ENCODE measurements at places on chromosomes 5 and 9.

DNA sequence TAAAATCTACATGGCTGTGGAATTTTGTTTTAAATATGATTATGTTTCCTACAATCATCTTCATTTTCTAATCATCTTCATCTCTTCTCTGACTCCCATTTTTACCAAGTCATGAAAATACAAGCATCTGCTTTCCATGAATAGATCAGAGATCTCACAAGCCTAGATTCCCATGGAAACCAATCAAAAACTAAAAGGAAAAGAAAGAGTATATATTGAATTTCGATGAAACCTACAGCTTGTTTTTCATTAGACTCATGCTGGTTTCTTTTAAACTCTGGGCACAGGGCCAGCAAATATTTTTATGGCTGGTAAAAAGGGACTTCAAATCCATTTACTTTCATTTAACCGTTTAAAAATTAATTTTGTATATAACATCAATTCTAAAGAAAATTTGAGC lies 51.2 kb downstream of the INVS start:
- DNase-seq, result no peak

DNA sequence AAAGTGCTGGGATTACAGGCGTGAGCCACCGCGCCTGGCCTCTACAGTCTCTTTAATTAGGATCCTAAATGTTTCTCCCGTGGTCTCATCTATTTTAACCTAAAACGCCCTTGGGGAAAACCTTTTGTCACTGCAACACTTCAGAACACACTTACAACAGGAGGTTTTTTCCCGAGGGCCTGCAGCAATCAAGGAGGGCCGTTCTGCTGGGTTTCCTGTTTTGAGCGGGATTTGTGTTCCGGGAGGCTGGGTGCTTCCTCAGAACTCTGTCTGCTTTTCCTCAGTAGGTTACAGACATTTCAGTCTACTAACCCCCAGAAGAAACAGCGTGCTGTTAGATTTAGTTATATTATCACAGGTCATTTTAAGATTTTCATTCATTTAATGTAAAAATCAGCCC lies 65.4 kb upstream of the IRX4 start:
- no peak for DNase-seq

DNA sequence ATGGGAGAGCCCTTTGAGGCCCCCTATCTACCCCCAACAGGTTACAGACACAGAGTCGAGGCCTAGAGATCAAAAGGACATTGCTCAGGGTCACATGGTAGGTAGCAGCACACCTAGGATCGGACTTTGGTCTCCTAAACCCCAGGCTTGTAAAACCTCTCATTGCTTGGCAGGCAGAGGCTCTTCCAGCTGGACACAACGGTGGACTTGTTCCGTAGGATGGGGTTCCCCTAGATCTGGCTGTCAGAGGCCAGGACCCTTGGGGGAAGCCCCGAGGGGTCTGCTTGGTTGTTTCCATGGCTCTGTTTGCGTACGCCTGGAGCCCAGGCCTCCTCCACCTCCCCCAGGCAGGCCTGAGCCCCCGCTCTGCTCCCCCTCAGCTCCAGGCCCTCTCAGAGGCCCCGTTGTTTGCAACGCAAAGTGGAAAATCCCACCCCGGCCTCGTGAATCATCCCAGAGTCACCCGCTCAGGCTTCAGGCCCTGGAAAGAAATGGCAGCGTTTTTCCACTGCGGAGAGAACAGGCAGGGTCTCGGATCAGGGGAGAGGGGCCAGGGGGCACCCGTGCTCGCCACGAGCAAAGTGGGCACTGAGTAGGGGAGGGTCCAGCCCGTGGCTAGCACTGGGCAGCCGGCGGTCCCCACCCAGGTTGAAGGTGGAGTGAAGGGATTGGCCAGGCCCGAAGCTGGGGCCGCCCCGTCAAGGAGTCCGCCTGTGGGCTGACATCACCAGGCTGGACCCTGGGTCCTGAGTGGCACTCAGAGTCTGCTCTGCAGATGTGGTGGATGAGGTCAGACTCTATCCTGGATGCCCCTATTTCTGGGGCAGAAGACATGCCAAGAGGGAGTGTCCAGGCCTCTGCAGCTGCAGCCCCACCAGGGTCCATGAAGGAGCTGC lies 19.8 kb downstream of the COL27A1 start:
- no peak for DNase-seq

- no peak for DNase-seq
Observed at GRCh38 chr5:83688281-83688680, 32.4 kb downstream of the HAPLN1 start.

DNA sequence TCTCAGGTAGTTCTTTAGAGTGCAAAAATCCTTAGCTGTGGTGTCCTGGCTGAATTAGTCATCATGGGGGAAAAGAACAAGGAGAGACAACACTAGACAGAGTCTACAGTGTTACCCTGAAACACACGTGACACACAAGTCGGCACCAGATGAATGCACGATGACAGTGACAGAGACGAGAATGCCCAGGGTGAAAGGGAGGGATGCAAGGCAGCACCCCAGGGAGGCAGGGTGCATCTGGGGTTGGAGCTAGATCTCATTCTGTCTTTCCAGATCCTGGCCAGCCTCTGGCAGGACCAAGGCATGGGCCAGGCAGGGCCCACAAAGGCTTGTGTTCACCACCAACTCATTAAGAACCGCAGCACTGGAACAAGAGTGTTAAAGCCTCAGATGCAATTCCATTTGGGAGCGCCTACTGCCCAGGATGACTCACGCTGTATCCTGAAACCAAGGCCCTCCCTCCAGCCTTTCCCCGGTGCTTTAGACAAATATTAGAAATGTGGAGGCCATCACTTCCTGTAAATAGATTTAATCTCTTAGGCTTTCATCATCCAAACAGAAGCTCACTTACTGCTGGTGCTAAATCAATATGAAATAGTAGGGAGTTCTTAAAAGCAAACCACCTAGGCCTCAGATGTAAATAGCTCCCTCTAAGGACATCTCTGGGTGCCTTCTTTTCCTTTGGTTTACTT lies 56.1 kb downstream of the IRX2 start:
- no peak for DNase-seq

GRCh38 chr9:94927762-94928670 lies 201.5 kb downstream of the AOPEP start:
- no peak for DNase-seq

GRCh38 chr9:133048595-133048994 lies 13.2 kb upstream of the CEL start:
- DNase-seq, result no peak

DNA sequence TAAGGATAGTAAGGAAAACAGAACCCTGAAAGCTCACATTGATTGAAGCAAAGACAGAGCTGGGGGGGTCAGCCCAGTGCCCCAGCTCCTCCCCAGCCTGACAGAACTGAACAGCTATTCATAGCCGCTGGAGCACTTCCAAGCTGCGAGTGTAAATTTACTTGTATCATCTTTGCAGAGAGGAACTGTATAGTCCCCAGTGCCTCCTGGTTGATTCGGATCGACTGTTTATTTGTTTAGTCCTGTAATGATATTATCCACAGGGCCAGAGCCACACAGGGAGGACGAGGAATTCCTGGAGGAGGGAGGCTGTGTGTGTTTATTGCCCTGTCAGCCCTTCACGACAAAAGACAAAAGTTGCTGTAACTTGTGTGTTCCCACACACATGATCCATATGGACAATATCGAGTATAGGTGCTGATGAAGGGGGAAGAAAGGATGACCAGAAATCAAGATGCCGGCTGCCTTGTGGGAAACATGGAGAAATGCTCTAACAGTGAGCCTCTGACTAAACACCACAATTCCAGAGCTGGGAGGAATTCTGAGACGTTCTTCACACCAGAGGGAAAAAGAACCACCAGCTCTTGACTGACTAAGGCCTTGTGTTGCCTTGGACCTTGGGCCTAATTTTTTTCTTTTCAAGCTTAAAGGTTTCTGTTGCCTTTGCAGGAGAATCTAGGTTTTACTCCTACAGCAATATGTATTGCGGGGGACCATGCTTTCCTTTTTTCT lies 31.1 kb downstream of the FOXD1 start:
- no peak for DNase-seq

GRCh38 chr9:135088979-135089847 lies 1.7 kb downstream of the OLFM1 start:
- DNase-seq, result no peak

- no peak for DNase-seq
Observed at GRCh38 chr5:146956217-146956616, 77.7 kb upstream of the PPP2R2B start.

GRCh38 chr5:72203251-72203845 lies 96.1 kb downstream of the MAP1B start:
- no peak for DNase-seq

DNA sequence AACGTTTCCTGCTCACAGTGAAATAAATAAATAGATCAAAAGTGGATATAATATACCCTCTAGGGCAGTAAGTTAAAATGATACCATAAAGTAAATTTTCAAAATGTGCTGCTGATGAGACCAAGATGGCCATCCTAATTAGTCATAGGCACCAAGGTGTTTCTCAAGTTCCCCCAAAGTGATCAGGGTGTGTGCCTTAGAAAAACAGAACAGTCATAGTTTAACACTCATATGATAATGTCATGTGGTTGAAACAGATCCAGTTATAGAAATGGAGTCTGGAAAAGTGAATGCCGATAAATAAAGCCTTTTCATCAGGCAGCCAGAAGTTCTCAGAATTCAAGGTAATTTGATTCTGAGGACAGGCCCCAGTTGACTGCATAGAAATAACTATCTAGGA lies 161.5 kb upstream of the CDKN2B start:
- no peak for DNase-seq

DNA sequence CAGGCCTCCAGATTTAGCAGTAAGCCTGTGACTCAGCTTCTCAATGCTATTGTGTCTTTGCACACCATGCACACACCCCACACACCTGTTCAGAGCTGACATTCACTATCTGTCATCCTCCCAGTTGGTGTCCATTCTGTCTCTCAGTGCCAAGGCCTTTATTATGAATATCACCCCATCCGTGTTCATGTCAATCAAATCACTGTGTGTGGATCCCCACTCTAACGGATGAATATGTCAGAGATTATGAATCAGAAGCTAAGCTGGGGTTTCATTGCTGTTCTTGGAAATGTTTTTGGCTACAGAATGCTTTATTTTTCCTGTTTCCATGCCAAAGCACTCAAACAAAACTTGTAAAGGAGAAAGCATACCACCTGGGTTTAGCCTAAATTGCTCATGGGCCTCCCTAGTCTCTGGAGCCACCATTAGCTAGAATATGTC lies 9.4 kb upstream of the MAMDC2 start:
- no peak for DNase-seq

DNA sequence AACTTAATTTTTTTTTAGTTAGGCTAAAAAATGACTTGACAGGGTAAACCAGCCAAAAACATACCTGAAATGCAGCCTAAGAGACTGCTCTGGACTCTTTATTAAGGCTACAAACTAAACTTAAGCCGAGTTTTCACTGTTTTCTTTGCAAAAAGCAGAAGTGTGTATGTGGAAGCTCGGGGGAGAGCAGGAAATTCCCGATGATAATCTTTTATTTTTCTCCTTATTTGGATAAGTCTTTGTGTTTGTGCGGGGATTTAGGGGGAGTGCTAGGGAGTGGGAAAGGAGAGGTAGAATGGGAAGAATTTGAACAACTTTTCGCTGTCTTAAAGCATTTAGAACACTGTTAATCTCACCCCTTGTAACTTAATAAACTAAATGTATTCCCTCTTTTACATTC lies 30.7 kb upstream of the GPR21 start:
- DNase-seq, result no peak

- DNase-seq, result no peak
Observed at GRCh38 chr5:89211836-89212235, 328.9 kb upstream of the MEF2C start.

DNA sequence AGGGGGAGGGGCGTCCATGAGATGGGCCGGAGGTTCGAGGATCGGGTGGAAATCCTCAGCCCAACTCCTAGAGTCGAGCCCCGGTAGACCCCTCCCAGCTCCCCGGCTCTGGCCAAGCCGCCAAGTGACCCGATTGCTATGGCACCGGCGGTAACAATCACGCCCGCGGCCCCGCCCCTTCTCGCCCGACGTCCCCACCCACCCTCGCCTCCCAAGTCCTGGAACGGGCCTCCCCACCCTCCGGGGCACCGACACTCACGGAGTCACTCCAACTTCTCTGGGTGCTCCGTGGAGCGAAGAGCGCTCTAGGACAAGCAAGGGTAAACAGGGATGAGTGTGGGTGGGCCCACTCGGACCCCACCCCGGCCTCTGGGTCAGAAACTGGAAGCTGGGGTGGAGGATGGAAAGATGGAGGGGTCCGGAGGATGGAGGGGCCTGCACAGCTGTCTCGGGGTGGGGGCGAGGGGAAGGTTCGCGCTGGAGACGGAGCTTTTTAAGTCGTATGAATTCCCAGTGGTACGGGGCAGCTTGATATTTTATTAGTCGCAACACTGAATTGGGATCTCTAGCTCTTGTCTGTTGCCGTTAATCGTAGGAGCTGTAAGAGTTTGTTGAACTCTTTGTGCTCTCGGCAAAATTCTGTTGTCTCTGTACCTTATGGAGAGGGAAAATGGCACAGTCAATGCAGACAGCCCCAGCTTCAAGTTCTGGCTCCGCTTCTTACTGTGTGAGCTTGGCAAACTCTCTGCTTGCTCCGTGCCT lies at the start of gene SPACA9:
Gene SPACA9, plus strand, starts transcription at position 204 of the 762 bp plus-strand sequence. CDS start 5,050 bp downstream, outside the sequence.
- peak; percentile 13 for DNase-seq

GRCh38 chr5:67431191-67431590 lies 234.6 kb upstream of the CD180 start:
- DNase-seq, result no peak

- DNase-seq, result no peak
Observed at GRCh38 chr5:77662635-77663034, 24.1 kb upstream of the OTP start.

DNA sequence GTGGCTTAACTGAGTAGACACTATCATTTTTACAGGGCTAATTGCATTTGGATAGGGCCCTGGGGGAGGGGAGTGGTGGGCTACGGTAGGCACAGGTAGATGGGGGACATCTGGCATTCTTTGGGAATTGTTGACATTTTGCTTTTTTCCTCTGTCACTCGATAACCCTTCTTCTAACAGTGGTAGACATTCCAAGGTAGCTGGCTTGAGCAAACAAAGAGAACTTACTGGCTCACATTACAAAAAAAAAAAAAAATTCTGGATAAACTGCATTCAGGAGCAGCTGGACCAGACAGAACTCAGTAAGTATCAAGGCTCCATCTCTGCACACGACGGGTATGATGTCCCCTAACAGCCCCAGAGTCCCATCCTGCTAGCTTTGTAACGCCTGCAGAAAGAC lies 585.2 kb downstream of the ZNF608 start:
- DNase-seq, result no peak

GRCh38 chr9:85569988-85570387 lies 171.8 kb downstream of the AGTPBP1 start:
- DNase-seq, result no peak

GRCh38 chr5:139124774-139125520 lies 73.2 kb downstream of the SIL1 start:
- DNase-seq, result no peak

GRCh38 chr5:73387149-73387591 lies 61.4 kb downstream of the FOXD1 start:
- no peak for DNase-seq
